ENCODE measurements at places on chromosomes 5 and 9.

- no peak for DNase-seq
These were observed 34.0 kb upstream of the FCHO2 start for GRCh38 chr5:72921886-72922285.

DNA sequence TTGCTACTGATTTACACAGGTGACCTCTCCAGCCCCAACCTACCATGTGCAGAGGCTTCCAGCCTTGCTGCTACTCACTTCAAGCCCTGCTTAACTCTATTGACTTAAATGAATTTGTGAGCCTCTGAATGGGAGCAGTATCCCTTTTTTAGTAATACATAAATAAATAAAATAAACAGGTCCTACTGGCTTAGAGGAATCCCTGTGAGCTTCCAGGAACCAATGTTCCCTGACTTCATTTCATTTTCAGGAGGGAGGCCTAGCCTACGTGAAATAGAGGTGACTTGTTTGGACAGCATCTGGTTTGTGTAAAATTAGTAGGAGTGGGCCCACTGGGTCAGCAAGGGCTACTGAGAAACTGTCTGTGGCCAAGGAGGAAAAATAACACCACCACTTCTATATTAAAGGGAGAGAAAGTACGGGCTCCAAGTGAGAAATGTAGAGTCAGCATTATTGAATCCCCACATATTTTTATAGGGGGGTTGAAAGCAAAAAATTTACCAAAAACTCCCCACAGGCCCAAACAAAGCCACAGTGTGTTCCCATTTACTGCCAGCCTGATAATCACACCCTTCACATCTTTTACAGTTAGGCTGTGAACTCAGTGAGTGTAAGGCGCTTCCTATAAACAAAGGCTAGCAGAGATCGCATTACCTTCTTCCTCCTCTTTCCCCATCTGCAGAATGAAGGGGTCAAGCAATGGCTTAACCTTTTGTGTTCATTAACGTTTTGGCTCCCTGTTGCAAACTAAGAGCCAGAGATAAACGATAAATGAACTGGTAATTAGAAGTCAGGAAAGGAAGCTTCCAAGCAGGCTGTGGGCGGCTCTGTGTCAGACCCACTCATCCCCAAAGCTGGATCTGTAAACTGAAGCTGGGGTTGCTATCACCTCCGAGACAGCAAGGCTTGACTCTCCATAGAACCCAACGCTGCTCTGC, 138.8 kb upstream of the LIFR start:
- no peak for DNase-seq

DNA sequence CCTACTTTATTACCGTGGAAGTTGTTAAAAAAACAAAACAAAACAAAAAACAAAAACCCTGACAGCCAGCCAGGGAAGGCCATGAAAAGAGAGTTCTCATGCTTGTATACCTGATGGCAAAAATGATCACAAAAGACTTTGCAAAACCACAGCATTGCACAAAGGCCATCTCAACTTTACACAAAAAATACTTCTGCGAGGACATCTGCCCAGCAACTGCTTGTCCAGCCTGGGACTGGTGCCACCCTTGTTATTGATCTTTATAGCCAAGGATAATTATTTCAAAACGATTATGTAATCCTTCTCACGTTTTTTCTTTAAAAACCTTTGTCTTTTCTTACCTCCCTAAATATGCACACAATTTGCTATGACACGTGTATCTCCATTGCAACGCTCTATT, 42.2 kb upstream of the SLC28A3 start:
- no peak for DNase-seq

GRCh38 chr9:114059047-114059803, 18.9 kb downstream of the AMBP start:
- no peak for DNase-seq

- DNase-seq = no peak
These were observed 33.3 kb downstream of the RICTOR start for GRCh38 chr5:39040875-39041274.

DNA sequence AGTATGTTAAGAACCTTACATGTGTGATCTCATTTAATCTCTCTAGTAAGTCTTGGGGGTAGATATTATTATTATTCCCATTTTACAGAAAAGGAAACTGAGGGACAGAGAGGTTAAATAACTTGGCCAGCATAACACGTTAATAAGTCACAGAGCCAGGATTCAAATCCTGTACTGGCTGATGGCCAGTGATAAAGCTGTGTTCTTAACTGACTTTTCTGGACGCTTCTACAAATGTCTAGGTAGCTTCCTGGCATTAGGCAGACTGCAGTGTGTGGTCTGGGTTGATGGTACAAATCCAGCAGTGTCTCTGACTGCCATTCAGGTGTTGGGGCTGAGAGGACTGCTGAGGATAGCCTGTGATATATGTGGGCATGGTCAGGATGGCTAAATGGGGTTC, 125.8 kb upstream of the CXCL14 start:
- DNase-seq = no peak

- DNase-seq = no peak
These were observed 14.8 kb upstream of the EXOC3 start for GRCh38 chr5:428219-428618.

- no peak for DNase-seq
These were observed 44.8 kb upstream of the SSBP2 start for GRCh38 chr5:81795666-81796065.

GRCh38 chr5:139470821-139471300, at the start of gene SMIM33:
TSS of gene SMIM33 (plus strand) at chr5:139471004. CDS start at chr5:139471122, 118 bp downstream.
- no peak for DNase-seq

DNA sequence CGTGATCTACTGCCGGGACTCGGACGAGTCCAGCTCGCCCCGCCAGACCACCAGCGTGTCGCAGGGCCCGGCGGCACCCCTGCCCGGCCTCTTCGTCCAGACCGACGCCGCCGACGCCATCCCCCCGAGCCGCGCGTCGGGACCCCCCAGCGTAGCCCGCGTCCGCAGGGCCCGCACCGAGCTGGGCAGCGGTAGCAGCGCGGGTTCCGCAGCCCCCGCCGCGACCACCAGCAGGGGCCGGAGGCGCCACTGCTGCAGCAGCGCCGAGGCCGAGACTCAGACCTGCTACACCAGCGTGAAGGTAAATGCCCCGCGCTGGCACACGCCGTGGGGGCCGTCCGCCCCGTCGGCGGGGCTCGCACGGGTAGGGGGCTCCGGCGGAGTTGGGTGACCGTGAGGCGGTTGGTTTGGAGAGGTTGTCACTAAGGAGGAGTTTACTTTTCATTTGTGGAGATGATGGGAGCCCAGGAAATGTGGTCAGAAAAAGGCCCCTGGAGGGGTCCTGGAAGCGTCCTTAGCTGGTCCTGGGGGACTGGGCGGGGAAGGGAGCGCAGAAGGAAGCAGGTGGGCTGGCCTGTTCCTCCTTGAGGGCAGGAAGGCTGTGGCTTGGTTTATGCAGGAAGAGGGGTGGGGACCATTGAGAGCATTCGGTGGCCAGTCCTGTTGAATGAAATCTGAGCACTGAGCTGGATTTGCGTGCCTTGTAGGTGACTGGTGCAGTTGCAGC, 647 bp downstream of the PDE8B start:
- DNase-seq = no peak

GRCh38 chr9:108535526-108535925, 320.3 kb downstream of the ACTL7B start:
- no peak for DNase-seq

GRCh38 chr5:150801117-150801927, 22.8 kb downstream of the SMIM3 start:
- DNase-seq = no peak

DNA sequence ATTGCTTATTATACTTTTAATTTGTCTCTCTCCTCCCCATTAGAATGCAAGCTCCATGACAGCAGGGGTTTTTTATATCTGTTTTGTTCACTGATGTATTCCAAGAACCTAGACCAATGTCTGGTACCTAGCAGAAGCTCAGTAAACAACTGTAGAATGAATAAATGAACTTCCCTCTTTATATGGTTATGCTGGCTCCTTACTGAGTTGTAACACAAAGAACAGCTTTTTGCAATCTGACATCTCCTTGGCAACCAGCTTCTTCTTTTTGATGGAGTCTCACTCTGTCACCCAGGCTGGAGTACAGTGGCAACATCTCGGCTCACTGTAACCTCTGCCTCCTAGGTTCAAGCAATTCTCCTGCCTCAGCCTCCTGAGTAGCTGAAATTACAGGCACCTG, 13.6 kb downstream of the TRMO start:
- DNase-seq = no peak

DNA sequence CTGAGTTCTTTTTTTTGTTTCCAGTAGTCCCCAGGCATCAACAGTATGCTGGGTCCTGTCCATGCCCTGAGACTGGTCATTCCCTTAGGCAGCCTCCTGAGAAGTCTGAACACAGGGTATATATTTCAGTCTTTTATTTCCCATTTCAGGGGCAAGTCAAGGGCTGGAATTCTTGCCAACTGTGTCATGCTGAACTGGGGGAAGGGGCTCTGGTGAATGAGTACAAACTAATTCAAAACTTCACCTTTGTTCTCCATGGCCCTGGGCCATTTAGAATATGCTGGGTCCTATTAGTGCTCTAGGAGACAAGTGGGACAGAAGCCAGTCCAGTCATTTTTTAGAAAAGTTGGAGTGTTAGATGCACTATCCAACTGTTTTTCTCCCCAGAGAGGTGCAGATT, 170.3 kb downstream of the TMC1 start:
- no peak for DNase-seq

- DNase-seq = no peak
These were observed 143.4 kb downstream of the GDNF start for GRCh38 chr5:37696190-37697021.

GRCh38 chr5:6791031-6791430, 77.8 kb downstream of the TENT4A start:
- no peak for DNase-seq

- DNase-seq = no peak
These were observed 21.0 kb upstream of the UBE2QL1 start for GRCh38 chr5:6427694-6428093.

DNA sequence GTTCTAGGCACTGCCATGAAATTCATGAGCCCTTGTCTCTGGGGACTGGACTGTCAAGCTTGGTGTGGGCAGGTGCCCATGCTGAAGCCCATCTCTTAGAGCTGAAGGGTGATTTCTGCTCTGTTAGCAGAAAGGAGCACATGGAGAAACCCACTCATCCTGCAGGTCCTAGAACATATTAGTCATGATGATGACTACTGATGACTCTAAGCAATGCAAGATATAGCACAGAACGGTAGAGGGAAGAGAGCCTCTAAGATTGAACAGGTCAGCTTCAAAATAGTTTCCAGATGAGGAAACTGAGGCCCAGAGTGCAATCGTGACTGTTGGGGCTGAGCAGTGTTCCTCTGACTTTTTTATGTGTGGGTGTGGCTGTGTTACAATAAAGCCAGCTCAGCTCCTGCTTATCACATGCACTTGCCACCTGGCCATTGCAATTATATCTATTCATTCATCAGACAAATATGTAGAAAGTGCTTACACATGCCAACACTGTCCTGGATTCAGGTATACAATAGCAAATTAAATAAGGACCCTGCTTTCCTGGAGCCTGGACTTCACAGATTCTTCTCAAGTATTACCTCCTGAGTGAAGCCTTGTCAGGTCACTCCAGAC, 140.2 kb upstream of the BRINP1 start:
- DNase-seq = no peak

DNA sequence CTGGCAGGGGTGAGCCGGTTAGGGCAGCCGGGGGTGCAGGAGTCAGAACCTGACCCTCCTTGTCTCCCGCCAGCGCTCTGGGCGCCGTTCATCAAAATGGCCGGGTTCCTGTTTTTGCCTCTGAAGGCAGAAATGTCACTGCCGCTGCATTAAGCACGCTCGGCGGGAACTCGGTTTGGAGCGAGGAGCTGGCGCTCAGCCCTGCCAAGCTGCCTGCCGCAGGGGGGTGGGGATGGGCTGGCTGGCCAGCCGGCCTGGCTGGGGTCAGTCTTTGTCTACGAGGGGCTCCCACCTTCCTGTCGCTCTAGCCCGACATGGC, 63.7 kb downstream of the CXXC5 start:
- DNase-seq = no peak

DNA sequence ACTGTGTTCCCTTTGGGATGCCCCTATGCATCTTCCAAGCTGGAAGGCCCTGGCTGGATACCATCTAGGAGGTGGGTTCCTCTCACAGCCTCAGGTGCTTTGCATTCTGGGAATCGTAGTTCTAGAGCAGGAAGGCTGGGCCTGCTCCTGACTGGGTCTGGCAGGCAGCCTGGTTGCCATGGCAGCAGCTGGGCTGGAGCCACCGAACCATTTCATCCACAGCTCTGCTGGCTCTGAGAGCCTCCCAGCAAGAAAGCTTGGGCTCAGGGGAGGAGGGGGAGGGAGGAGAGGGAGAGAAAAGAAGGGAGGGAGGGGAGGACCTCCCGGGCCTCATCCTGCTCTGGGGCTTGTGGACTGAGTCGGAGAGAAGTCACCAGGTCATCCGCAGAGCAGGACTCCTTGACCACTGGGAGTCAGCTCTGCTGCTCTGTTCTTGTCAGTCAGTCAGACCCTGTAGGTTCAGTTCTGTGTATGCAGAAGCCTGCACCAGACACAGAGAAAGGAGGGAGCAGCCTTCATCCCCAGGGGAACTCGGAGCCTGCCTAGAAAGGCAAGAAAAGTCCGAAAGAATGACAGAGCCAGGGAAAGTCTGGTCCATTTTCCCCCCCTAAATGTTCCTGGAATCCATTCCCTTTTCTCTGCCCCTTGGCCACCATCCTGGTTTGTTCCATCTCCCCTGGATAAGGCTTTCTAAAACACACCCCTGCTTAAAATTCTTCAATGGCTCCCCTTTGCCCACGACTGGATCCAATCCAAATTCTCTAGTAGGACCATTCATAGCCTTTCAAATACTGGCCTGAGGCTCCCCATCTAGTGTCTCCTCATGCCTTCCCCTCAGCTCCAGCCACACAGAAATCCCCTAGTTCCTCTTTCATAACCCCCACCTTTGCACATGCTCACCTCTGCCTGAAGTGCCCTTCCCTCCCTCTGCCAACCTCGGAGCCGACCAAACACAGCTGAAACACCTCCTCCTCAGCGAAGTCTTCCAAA, 65.4 kb upstream of the ARAP3 start:
- no peak for DNase-seq

- no peak for DNase-seq
These were observed 57.0 kb downstream of the TRPC7 start for GRCh38 chr5:136308212-136308795.

GRCh38 chr9:96483733-96484390, 33.9 kb downstream of the HABP4 start:
- no peak for DNase-seq

DNA sequence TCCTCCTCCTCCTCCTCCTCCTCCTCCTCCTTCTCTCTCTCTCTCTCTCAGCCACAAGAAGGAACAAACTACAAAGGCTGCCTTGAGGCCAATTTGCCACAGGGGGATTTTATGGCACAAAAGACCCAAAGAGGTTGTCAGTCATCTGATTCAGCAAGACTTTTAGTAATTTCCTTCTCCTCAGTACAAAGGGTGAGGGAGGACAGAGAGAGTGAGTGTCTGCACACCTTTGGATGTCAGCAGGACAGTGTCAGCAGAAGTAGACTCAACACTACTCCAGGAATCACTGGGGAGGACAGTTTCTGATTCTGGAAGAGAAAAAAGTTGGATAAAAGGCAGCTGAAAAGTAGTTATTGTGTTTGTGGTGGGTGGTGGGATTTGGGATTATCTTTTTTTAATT, 13.6 kb downstream of the TIMD4 start:
- no peak for DNase-seq
